ENCODE measurements at places on chromosomes 12 and 14.

DNA sequence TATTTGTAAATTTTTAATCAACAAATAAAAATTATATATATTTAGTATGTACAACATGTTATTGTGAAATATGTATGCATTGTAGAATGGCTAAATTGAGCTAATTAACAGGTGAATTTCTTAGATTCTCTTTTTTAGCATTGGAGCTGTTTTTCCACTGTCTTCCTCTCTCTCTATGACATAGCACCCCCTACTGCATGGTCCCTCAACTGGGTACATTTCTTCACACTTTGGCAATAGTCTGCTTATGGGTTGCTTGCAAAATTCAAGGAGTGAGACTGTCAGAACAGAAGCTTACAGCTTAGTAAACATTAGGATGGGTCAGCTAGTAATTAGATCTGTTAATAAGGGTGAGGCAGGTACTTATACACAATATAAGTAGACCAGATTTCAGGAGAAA, 658.5 kb upstream of the MGAT4C start:
- DNase-seq, result no peak

- no peak for DNase-seq
Observed at GRCh38 chr14:95386536-95387095, 66.9 kb upstream of the CLMN start.

- no peak for DNase-seq
Observed at GRCh38 chr14:64715628-64716412, 11.6 kb downstream of the PLEKHG3 start.

- no peak for DNase-seq
Observed at GRCh38 chr14:79896009-79896408, 315.3 kb downstream of the DIO2 start.

GRCh38 chr14:104450811-104451401, 128.7 kb upstream of the C14orf180 start:
- DNase-seq, result no peak

- no peak for DNase-seq
Observed at GRCh38 chr12:132494294-132495164, 4.6 kb downstream of the FBRSL1 start.

DNA sequence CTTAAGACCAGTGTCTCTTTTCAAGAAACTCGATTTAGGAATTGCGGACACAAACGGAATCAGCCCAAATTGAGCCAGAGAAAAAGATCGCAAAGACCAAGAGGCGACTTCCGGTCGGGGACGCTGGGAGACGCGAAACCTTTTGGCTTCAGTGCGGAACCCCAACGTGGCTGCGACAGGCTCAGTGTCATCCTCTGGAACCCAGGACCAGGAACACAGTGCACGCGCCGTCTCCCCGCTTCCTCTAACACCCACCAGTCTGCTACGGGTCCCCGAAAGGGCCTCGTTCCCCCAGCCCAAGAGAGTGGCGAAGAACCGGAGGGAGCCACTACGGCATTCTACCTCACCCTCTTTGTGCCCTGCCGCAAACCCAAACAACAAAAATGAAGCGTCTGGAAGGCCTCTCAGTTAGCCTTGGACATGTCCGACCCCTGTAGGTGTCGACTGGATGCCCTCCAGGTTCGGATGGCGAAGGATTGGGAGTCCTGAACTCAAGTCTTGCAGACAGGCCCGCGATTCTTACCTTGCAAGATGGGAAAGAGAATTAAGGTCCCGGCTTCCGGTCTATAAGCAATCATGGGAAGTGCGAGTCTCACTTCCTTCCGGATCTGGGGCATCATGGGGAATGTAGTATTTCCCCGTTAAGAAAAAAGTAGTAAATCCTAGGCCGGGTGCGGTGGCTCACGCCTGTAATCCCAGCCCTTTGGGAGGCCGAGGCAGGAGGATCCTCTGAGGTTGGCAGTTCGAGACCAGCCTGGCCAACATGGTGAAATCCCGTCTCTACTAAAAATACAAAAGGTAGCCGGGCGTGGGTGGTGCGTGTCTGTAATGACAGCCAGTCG, at the start of gene RPL6:
RPL6 (minus strand) TSS at position 542 of the 842 bp plus-strand sequence. CDS start 949 bp downstream, outside the sequence.
- peak; percentile 81 for DNase-seq

DNA sequence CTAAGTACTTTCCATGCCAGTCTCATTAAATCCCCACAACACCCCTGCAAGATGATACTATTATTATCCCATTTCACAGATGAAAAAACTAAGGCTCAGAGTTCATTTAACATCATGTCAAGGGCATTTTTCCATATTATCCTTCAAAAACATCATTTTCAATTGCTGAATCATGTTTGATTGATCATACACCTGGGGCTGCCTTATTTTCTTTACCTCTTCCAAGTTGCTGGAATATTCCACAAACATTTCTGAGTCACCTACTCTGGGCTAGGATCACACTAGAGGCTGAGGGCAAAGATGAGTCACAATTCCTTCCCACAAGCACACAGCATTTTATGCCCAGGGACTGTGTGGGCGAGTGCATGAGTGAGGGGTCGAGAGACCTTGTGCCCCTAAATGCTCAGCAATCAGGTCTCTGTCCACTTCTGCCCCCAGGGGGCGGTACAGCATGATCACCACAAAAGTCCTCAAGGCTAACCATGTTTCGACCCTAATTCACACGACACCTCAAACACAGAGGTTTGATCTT, 14.1 kb upstream of the TMEM119 start:
- DNase-seq, result peak; percentile 59

- no peak for DNase-seq
Observed at GRCh38 chr12:108400056-108400455, 60.9 kb upstream of the CMKLR1 start.

DNA sequence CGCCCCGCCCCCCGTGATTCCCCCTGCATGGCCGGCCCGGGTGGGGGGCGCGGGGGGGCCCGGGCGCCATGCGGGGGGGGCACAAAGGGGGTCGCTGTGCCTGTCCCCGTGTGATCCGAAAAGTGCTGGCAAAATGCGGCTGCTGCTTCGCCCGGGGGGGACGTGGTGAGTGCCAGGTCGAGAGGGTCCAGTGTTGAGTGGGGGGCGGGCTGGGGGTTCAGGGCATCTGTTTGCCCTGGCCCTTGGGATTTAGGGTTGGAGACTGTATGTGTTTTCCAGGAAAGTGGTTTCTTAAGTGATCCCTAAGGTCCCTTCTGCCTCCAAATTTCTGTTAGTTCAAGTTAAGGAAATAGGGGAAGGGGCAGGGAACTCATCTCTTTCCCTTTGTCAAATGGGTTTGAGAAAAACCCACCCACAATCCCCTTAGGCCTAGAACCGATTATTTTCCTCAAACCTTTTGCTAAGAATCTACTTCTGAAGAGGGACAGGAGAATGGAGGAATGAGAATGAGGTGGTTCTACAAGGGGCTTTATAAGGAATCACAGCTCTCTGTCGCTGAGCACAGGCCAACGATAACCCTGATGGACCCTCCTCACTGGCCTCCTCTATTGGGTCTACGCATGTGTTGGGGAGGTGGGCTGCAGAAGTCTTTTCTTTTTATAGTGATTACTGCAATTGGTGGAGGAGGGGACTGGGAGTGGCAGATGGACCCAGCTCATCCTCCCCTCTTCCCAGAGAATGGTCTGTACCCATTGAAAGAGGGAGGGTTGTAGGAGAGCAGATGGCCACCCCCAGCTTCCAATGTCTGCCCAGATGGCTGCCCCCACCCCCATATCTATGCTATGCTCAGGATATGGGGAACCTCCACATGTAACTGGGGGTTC, 834 bp downstream of the ARHGEF25 start:
- no peak for DNase-seq

DNA sequence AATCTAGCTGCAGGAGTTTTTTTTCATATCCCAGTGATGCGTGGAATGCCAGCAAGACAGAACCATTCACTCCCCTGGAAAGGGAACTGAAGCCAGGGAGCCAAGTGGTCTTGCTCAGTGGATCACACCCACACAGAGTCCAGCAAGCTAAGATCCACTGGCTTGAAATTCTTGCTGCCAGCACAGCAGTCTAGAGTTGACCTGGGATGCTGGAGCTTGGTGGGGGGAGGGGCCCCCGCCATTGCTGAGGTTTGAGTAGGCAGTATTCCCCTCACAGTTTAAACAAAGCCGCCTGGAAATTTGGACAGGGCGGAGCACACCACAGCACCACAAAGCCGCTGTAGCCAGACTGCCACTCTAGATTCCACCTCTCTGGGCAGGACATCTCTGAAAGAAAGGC, 86.9 kb upstream of the STXBP6 start:
- DNase-seq, result no peak

DNA sequence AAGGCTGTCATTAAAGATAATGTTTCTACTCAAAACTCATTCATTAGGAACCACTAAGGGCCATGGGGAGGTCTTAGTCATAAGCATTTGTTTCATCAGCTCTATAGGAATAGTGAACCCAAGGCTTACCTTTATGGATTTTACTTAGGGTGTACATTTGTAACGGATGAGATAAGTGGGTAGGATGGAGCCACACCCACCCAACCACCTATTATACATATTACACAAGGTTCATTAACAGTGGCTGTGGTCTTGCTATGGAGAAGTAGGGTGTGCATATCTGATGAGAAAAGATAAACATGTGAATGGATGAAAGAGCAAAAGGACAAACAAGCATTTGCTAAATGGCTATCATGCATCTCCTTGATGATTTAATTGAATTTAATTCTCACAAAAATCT, 39.6 kb upstream of the ITPR2 start:
- no peak for DNase-seq

DNA sequence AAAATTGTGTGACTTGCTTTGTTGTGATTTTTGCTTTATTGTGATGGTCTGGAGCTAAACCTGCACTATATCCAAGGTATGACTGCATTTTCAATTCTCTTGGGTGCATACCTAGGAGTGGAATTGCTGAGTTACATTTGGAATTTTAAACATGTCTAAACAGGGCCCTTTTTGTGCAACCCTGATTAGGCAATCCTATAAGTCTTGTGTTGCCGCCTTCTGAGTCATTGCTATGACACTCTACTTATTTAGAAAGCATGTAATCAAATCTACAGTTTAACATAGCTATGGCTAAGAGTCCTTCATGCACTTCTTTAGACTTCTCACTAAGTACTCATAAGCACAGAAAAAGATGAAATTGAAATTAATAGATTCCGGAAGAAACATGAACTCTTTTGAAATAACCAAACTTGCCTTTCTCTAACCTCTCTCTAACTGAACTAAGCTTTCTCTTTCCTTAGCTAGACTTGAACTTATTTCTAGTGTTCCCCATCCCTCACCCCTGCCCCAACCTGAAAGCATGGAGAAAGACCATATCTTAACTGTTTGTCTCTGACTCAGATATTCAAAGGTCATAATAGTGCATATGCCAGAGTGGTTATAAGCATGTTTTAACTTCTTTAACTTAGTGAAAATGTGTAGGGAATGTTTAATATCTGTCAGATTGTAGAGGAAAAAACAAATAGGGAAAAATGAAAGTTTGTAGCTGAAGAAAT, 203.0 kb downstream of the SNAPC1 start:
- DNase-seq, result no peak

GRCh38 chr12:132323171-132324010, 6.0 kb downstream of the GALNT9 start:
- DNase-seq, result no peak

Measured in activated T-cell treated with anti-CD3 and anti-CD28 coated beads, Interleukin-2, amount 50 U/mL, for 72 hours (primary cell).